ENCODE measurements at places on chromosomes 2 and 18.

GRCh38 chr18:24317370-24317769 is 80.3 kb downstream of the OSBPL1A start:
- DNase-seq: no peak

DNA sequence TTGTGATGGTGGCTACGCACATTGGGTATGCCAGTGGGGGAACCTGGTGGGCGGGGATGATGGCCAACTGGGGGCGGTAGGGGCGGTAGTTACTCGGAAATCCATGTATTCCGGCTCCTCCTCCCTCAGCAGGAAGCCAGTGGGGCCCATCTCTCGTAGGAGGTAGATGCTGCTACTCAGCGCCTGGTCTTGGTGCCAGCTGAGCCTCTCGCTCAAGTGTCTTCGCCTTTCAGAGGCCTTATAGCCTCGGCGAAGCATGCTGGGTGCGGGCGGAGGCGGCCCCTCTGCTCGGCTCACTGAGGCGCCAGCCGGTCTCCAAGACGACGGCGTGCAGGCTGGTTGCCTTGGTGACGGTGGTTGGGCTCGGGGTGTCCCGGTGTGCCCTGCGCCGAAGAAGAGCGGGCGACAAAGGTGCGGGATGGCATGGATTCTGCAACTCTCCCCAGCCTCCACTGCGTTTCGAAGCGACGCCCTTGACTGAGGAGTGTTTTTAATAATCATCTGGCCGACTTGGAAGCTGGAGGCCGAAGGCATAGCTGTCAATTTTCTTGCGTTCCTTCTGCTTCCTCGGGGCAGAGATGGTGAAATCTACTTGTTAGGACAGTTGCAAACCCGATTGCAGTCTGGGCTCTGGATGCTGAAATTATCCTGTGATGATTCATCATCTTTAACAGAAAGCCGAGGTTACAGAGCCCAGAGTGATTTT is at the start of gene ZSWIM2:
Gene ZSWIM2, minus strand, starts transcription at position 298 of the 706 bp plus-strand sequence. Its CDS starts 40 bp downstream, at position 258.
- DNase-seq: peak; percentile 25

GRCh38 chr2:111930875-111931274 is 32.5 kb downstream of the MERTK start:
- DNase-seq: no peak

GRCh38 chr2:98467082-98467536 is 22.5 kb downstream of the INPP4A start:
- DNase-seq: no peak

- no peak for DNase-seq
Observed at GRCh38 chr2:184971546-184972068, 373.3 kb downstream of the ZNF804A start.

- DNase-seq: no peak
Observed at GRCh38 chr2:1632510-1632909, 111.8 kb downstream of the PXDN start.

All from stimulated activated CD4-positive, alpha-beta T cell treated with anti-CD3 and anti-CD28 coated beads, Interleukin-12 subunit alpha, Interleukin-12 subunit beta, amount 100 ng/mL, for 48 hours (primary cell).